Stimulated activated naive B cell treated with anti-CD40 and anti-IgM and Interleukin-4, amounts not matched to agents 10 μg/mL and 1 μg/mL and 100 μg/mL, for 72 hours (primary cell): ENCODE measurements at places on chromosomes 7 and 10.

DNA sequence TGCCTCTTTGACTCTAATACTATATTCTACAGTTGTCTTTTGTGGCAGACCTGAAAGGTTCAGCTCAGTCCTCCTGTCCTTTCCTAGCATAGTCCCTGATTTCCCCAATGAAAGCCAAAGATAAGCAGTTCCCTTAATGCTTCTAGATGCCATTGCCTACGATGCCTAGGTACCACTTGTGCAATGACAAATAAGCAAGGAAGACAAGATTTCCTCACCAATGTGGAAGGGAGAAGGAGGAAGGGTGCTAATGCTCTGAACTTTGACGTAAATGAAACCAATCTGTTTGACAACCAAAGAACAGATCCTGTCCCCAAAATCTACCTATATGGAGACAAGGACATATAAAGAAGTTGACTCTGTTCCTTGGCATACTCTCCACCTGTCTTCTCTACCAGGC lies 393.3 kb downstream of the KCNMA1 start:
- no peak for DNase-seq

GRCh38 chr7:78472519-78472918 lies 673.9 kb downstream of the PHTF2 start:
- no peak for DNase-seq

GRCh38 chr7:128874140-128875031 lies 11.7 kb downstream of the ATP6V1F start:
- DNase-seq: no peak

DNA sequence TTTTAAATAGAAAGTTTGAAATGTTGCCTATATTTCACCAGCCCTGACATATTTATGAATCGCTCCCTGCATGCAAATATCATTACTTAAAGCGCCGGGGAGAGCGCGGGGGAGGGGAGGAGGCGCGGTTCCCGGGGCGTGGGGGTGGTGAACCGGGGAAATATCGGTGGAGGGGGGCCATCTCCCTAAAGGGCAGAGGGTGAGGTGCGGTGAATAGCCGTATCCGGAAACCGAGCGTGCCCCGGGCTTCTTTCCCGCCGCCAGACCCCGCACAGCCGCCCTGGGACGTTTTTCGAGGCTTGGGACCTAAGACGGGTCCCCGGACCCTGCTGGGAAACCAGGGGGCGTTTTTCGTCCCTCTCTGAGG lies 6.9 kb upstream of the ZNF503 start:
- DNase-seq: no peak

- DNase-seq: peak; percentile 64
Measured at GRCh38 chr10:62527019-62527827, 153.1 kb downstream of the ZNF365 start.

DNA sequence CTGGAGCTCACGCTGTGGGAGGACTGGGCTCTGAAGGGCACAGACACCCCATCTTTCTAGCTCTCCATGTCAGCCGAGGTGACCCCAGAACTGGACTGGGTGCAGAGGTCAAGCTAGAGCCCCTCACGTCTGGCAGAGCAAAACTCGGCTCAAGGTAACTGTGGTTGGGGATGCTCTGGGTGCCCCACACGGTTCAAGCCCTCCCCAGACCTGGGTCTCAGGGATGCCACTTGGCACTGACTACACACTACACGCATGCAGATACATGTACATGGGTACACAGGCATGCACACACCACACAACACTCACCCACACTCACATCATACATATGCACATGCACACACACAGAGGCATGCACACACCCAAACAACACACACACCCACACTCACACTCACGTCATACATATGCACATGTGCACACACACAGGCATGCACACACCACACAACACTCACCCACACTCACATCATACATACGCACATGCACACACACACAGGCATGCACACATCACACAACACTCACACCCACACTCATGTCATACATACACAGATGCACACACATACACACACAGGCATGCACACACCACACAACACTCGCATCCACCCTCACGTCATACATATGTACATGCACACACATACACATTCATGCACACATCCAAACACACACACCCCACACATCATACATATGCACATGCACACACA lies 219.3 kb downstream of the DNAJB6 start:
- DNase-seq: no peak

DNA sequence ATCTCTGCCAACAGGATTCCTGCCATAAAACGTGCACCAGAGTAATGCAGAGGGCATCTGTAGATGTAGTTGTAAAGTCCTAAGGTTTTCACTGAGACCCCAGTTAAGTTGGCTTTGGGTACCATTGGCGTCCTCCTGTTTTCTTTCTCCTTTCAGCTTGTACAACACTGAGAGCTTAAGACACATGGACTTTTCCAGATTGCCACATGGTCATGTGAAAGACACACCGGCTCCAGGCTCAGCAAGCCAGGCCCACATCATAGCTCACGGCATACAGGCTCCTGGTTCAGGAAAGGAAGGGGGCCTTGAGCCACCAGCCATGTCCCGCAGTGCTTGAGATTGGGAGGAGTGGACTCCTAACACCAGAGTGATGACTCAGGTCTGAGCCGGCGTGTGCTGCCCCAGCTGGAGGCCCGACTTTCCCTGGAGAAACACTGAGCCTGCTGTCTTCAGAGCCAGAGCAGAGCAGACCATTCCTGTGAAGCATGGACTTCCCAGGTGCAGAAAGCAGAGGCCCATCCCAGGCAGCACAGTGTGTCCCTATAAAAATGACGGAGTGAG lies 252.7 kb downstream of the PRPF18 start:
- no peak for DNase-seq

GRCh38 chr10:49735161-49735560 lies 27.0 kb downstream of the OGDHL start:
- DNase-seq: no peak

DNA sequence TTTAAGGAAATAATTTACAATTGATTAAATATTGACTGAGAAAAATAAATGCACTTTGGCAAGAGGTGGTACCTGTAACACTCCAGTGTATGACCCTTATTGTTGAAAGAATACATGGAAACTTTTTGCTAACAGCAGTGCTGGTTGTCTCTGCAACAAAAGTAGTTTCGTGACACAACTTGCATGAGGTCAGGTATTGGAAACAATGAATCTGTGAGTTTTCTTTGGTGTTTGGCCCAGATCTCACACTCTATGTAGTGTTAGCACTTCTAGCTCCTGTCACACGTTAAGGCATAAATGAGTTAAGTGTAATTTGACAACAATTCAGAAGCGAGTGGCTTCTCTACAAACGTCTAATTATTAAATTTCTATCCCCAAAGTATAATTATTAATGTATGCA lies 137.7 kb upstream of the MDFIC start:
- DNase-seq: no peak

- no peak for DNase-seq
Measured at GRCh38 chr10:124874-125273, 10.4 kb upstream of the ZMYND11 start.

- DNase-seq: no peak
Measured at GRCh38 chr7:116802746-116803152, 59.6 kb upstream of the CAPZA2 start.

GRCh38 chr7:47433564-47433895 lies 148.4 kb downstream of the TNS3 start:
- DNase-seq: no peak

DNA sequence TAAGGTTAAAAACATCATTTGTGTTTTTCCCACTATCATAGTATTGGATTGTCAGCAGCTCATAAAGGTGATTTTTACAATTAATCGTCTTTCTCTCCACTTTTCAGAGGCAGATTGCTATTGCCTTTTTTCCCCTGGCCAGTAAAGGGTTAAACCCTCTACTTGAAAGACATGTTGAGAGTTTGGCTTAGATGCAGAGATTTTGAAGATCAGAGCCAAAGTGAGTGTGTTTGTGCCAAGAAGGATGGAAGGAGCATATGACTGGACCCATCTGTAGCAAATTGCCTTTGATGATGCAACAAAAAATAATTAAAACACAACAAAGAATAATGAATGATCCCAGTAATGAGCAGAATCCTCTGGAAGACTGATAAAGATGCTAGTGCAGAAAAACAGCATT lies 373.1 kb downstream of the MALRD1 start:
- no peak for DNase-seq

DNA sequence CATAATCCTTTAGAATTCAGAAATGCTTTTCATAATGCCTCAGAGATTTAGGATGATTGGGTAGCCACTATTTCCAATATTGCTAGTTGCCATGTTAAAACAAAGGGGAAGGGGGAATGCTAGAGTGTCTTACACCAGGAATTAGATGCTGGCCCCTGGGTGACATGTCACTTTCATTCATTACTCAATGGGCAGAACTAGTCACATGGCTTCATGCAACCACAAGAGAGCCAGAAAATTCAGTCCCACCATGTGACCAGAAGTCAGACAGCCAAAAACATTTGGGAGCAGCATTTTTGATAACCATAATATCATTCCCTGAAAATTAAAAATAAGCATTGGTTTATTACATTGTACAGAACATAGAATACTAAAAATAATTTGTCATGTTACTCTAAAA lies 81.2 kb downstream of the CREB5 start:
- no peak for DNase-seq

GRCh38 chr10:112509558-112510291 lies 62.7 kb downstream of the VTI1A start:
- no peak for DNase-seq

- DNase-seq: no peak
Measured at GRCh38 chr7:155333346-155334234, 35.9 kb downstream of the INSIG1 start.

- no peak for DNase-seq
Measured at GRCh38 chr10:26931223-26931622, 70.5 kb upstream of the ABI1 start.

DNA sequence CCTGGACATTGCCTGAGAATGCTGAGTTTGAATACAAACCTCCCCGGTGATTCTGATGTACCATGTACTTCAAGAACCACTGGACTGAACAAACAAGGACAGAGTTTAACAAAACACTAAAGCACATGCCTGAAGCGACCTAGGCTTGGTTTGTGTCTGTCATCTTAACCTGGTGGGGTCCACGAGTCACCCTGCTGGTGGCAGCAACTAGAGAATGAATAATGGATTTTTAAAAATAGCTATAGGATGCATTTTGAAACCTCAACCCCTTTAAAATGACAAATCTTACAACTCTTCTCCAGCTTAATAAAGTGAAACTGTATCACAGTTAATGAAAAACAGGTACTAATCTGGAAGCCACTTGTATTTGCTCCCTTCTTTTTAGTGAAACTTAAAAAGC lies 25.2 kb downstream of the CDHR3 start:
- DNase-seq: no peak

DNA sequence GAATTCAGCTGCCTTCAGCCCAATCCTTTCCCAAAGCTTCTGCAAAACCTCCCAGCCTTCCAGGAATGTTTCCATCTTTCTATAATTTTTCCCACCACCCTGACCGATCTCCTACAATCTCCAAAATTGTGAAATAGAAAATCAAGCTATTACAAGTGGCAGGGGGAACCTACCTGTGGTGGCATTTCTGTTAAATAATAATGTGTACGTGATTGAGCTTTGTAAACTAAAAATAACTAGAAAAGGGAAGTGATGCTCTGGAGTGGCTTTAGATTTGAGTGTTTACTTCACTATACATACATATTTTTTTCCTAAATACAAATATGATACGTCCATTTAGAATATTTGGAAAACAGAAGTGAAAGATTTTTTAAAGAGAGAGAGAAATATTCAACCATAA lies 593.6 kb downstream of the GRM8 start:
- DNase-seq: no peak

GRCh38 chr10:20988357-20988983 lies 91.4 kb upstream of the NEBL start:
- no peak for DNase-seq

GRCh38 chr10:122112021-122112616 lies 123.2 kb downstream of the TACC2 start:
- DNase-seq: no peak

DNA sequence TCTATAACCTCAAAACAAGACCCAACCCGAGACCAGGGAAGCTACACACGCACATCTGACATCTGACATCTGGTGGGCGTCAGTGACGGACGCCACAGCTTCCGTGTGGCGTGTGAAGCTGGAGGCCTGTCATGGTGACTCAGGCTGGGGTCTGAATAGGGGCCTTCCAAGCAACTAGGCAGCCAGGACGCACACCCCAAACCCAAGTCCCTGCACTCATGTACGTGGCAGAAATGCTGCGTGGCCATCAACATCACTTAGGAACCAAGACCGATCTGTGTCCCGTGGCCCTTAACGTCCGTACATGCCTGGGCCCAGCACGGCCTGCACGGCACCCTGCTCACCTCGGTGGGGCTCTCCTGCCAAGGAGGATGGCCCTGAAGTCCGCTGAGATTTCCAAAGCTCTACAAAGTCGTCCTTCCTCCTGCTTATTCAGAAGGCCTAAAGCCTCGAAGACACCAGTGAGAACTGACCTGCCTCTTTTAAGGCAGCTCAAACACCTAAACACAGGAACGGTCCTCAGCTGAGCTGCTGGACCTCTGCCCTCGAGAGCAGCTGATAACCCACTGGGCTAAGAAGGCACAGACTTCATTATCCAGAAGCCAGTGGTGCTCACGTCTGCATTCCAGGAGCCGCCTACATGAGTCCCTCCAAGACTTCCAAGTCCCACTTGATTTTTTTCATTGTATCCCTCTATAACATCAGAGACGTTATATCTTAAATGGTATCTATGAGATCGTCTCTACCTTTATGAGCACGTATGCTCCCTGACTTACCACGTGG lies 82.5 kb downstream of the DIP2C start:
- no peak for DNase-seq

GRCh38 chr10:52143338-52143737 lies 170.7 kb upstream of the DKK1 start:
- no peak for DNase-seq

GRCh38 chr10:123761038-123761428 lies 94.9 kb downstream of the GPR26 start:
- no peak for DNase-seq

DNA sequence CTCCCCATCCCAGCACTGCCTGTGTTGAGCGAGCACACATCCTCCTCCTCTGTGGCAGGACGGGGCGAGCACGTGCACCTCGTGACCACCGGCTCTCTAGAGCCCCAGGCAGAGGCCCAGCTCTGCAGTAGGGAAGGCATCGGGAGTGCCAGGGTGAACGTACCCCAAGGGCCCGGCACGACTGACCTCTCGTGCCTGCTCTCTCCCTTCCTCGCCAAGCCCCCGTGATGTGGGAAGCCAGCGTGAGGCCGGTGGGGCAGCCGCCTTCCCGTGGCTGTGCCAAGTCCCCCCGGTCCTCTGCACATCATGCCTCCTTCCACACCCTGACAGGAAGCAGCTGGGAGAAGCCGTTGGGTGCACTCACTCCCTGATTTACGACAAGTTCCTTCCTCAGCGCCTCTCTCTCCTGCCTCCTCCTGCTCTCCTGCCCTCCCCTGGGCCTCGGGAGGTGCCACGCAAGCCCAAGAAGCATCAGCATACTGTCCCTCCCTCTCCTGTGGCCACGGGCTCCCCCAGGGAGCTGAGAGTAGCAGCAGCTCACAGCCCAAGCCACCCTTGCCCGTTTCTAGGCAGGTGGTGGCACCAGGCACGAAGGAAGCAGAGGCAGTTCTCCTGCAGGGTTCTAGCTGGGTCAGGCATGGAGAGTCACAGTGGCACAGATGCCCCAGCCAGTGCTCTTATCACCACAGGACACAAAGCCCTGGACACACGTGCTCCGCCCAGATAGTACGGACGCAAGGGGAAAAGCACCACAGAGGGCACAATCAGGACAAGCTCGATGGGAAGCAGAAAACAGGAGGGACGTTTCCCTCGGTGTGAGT lies 47.0 kb downstream of the AMZ1 start:
- DNase-seq: no peak

- DNase-seq: no peak
Measured at GRCh38 chr7:83486957-83487356, 162.0 kb downstream of the SEMA3E start.
